ENCODE measurements at places on chromosomes 5 and 9.

GRCh38 chr9:14723301-14723700 lies 768 bp upstream of the CER1 start:
- no peak for DNase-seq

DNA sequence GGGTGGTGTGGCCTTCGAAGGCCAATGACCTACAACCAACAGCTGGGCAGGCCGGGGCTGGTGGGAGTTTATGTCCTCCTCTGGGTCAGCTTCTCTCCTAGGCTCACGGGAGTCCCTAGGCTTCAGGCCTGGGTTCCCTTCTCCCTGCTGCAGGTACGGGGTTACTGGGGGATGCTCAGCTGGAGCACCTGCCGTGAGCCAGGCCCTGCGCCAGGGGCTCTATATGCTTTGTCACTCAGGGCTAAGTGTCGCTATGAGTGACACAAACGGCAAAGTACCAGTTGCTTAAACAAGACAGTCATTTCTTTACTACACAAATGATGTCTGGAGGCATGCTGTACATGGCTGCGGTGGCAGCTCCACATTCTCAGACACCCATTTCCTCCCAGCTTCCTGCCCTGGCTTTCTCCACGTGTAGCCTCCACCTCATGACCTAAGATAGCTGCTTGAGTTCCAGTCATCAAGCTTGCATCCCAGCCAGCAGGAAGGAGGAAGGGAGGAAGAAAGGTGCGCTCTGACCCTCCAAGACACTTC lies 22.5 kb upstream of the NINJ1 start:
- DNase-seq = no peak

DNA sequence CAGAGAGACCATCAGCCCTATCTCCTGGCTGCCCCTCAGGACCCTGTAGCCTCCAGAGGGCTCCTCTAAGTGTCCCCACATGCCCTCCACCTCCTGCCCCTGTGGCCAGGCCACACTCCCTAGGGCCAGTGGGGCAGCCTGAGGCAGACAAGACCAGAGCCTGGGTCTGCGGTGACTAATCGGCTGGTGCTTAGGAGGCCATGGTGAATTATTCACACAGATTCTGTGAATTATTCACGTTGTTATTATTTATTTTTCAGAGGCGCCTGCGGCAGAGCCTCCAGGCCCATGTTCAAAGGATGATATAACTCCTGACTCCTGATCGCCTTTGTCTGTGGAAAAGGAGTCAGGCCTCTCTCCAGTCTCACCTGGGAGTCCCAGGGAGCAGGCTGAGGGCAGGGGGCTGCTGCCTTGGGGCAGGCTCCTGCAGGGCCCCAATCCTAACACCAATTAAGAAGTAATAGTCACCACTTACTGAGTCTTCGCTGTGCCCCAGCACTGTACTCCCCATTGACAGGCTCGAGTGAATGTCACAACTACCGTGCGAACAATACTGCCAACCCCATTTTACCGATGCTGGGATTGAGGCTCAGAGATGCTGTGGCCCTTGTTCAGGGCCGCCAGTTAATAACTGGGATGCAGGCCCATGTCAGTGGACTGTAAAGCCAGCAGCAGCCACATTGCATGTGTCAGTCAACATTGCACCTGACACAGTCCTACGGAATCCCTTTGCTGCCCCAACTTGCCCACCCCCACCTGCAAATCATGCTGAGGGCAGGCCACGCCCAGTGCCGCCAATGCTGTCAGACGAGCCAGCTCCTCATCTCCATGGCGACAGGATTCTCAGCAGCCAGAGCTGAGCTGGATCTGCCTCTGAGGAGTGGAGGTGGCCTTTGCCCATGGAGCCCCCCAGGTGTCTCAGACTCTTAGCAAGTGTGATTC lies 94.9 kb downstream of the PCDH1 start:
- DNase-seq = peak; percentile 40

DNA sequence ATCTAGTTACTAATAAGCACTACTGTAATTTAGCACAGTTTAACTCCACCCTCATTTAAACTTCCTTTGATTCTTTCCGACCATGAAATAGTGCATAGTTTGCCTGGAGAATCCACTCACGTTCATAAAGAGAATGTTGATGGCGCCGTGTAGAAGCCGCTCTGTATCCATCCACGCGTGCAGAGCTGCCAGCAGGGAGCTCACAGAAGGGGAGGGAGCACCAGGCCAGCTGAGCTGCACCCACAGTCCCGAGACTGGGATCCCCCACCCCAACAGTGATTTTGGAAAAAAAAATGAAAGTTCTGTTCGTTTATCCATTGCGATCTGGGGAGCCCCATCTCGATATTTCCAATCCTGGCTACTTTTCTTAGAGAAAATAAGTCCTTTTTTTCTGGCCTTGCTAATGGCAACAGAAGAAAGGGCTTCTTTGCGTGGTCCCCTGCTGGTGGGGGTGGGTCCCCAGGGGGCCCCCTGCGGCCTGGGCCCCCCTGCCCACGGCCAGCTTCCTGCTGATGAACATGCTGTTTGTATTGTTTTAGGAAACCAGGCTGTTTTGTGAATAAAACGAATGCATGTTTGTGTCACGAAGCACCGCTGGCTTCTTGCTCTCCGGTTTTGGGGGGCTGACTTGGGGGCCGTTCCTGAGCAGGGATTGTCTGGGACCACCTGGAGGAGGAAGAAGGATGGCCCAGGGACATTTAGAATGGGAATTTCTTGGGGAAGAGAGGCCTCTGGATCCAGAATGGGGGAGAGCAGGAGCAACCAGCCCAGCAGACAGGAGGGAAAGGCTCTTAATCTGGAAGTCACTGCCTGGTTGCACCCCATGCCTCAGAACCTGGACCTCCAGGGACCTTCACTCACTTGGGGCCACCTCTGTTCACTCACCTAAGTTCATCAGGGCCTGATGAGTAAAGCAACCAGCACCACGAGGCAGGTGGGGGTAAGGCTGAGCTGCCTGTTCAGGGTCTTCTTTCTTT lies 35.4 kb downstream of the CXXC5 start:
- DNase-seq = no peak

- no peak for DNase-seq
Observed at GRCh38 chr5:61472172-61472958, 140.3 kb downstream of the ZSWIM6 start.

DNA sequence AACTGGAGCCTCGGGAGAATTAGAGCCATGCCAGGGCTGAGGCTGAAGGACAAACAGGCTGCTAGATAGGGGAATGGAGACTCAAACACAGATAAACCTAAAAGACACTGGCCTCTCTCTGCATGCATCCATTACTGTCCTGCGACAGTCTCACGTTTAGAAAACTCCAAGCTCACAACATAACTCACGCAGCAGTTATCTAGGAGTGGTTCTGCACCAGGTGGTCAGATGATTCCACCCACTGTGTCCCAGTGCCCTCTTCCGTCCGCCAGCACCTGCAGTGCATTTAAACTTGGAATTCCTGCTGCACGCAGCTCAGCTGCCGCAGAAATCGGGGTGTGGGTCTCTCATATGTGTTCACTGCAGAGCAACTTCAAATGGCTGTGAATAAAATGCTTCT lies 272.6 kb upstream of the IRX2 start:
- no peak for DNase-seq

All from tongue (tissue), 3 donors.